CD4-positive, alpha-beta T cell treated with Interleukin-4 for 4 hours (primary cell): ENCODE measurements at places on chromosomes 11 and 22.

- DNase-seq, result no peak
Observed at GRCh38 chr11:105719073-105719822, 109.4 kb downstream of the GRIA4 start.

DNA sequence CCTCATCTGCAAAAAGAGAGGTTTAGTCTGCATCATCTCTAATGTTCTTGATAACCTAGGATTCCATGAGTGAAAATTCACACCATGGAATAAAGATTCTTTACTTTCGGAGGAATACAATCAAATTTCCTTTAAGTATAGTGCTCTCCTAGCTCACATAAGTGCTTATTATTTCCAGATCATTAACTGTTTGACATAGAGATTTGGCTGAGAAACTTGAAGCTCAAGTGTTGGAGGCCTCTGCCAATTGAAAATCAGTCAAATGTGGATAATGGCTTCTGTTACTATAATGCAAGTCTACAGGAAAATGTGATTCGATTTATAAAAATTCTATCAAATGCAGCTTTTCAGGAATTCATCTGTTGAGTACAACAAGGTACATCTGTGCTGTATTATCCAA is 144.6 kb downstream of the KIF18A start:
- DNase-seq, result no peak

GRCh38 chr22:40281717-40282116 is 64.6 kb upstream of the ADSL start:
- DNase-seq, result no peak

- DNase-seq, result no peak
Observed at GRCh38 chr11:34284811-34285481, 72.9 kb downstream of the ABTB2 start.

DNA sequence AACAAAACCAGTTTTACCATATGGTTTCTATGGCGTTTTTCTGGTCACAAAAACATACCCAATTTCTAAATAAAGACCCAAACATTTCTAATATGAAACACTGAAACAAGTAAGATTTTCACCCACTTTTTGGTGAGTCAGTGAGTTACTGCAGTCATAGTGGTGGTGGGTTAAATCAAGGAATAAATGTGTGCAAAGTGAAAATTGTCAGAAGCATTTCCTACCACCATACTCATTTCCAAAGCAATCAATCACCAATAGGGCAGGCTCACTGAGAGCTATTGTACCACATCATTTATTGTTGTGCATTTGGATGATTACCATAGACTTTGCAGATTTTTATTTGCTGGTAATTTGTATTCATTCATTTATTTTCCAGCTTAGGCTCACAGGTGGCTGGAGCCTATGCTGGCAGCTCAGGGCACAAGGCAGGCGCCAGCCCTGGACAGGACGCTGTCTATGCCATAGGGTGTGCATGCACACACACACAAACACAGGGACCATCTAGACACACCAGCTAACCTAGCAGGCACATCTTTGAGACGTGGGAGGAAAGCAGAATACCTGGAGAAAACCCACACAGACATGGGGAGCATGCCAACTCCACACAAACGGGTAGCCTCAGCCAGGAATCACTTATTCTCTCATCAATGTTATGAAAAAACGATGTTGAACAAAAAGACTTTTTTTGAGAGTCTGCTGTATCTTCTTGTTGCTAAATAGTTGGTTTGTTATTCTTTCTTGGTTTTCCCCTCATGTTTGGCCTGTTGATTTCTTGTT is 5.1 kb downstream of the FAM118B start:
- DNase-seq, result no peak

GRCh38 chr11:35919244-35919643 is 24.6 kb upstream of the LDLRAD3 start:
- no peak for DNase-seq

- DNase-seq, result no peak
Observed at GRCh38 chr22:43890901-43891331, 897 bp downstream of the PNPLA5 start.

- DNase-seq, result no peak
Observed at GRCh38 chr22:22362936-22363335, 118.3 kb downstream of the VPREB1 start.

GRCh38 chr11:62806611-62807121 is 1.4 kb upstream of the NXF1 start:
- DNase-seq, result no peak
